ENCODE measurements at places on chromosomes 3 and 15. TPM values are rescaled to one million over a fixed set of nuclear protein-coding genes. Genes with fewer than 3 reads are reported as not detected.

Gene GP5
- polyA plus RNA-seq = not detected

Gene IMP3
- polyA plus RNA-seq = 193 TPM

Gene LMAN1L
- polyA plus RNA-seq = not detected

GRCh38 chr3:126367316-126367805 lies 10.2 kb upstream of the KLF15 start:
- no peak for DNase-seq

GRCh38 chr15:83714939-83715628 lies 61.2 kb downstream of the ADAMTSL3 start:
- DNase-seq = no peak

DNA sequence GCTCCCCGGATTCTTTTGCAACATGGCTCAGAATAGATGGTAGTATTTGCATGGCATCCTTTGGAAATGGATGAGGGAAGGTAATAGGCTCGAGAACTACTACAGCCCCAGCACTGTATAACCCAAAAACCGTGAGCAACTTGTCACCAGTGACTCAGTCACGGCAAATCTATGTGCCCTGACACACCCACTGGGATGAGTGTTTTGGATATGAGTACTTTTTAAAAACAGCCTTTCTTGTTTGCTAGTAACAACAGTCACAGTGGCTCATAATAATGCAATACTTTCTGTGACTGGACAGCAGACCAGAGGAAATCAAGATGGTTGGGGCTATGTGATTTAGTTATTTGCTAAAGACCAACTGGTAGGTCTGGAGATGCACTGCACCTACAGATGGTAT lies 299.6 kb downstream of the ULK4 start:
- DNase-seq = no peak

DNA sequence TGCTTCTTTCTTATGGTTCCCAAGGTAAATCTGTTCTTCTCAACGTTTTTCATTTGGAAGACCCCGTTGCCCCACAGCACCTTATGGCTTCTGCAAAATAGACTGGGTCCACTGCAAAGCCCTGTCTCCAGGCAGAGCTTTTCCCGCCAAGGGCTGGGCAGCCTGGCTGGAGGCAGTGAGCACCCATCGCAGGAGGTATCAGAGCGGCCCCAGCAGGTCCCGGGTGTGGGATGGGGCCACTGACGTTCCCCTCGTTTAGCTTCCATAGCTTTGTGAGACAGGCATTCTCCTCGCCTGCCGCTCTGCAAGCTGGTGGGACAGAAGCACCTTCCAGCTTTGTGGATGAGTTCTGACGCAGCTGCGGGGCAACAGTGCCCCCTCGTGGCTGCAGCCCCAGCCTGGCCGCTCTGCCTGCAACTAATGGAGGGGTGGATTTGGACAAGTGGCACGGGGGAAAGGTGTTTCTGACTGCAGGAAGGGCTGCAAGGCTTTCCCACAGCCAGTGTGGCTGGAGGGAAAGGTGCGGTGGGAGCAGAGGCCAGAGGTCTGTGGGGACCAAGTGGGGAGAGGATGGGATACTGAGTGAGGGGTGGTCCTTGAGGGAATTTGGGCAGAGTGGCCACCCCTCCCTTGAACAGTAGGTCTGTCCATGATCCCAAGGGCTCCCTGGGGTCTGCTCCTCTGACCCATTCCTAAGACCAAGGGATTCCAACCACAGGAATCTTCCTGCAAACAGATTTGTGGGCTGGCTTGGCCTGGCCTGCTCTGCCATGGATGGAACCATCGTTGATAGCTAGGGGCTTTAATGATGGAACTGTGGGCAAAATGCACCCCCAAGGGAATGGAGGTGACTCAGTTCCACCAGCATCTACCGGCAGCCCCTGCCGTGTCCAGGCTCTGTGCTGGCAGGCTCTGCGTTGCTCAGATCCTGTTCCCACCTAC lies 99.4 kb downstream of the FBLN2 start:
- peak; percentile 68 for DNase-seq

- no peak for DNase-seq
Observed at GRCh38 chr3:46521096-46521495, 23.3 kb downstream of the RTP3 start.

GRCh38 chr15:65766422-65767263 lies 25.4 kb downstream of the DENND4A start:
- DNase-seq = no peak

DNA sequence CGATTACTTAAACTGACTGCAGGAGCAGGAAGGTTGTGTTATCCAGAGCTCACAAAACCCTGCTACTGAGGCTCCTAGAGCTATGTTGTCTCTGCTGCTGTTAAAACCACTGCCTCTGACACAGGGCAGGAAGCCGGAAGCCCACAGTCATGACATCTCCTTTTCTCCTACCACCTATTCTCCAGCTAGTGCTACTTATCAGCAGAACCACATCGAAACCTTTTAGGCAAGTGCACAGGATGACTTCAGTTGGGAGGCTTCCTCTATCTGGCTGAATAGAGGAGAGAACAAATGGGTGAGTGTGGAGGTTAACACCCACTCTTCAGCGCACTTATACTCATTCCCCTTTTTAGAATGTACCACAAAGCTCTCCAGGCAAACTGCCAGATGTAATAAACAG lies 638.0 kb downstream of the OTOL1 start:
- DNase-seq = peak; percentile 0

DNA sequence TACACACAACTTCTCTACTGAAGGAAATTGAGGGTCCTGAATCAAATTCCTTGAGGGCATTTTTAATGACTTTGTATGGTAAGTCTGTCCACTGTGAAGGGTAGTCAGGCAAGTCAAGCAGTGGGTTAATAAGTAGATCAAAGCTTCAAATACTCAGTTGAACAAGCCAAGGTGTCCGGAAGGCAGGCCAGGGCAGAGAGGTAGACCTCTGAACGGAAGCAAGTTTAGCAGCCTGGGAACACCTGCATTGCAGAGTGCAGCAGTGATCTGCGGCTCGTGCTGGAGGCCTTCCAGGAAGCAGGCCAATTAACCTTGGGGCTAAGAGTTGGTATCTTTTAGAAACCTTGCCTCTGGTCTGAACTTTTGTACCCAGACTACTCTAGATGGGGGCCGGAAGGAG lies 143.8 kb downstream of the LRTM1 start:
- DNase-seq = no peak

- DNase-seq = peak; percentile 73
Observed at GRCh38 chr15:52481915-52482314, 46.8 kb downstream of the MYO5A start.

DNA sequence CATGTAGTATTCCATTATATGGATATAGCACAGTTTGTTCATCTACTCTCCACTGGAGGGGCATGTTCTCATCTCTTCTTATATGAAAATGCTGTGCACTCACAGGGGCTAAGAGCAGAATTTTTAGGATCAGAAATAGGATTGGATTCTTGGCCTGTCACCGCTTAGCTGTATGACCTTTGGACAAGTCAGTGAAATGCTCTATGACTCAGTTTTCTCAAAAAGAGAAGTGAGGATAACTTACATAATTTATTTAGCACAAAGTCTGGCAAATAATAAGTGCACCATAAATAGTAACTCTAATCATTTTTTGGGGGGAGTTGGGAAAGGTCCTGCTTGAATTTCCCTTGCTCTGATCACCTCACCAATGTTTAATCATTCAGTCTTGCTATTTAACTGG lies 103.7 kb upstream of the LRIG1 start:
- DNase-seq = no peak

GRCh38 chr3:107668416-107668815 lies 145.7 kb downstream of the BBX start:
- DNase-seq = no peak

Data from immature natural killer cell (primary cell).